ENCODE measurements at places on chromosomes 1 and 21.

- DNase-seq: no peak
These were observed 6.2 kb downstream of the MACF1 start for GRCh38 chr1:39210649-39211048.

- DNase-seq: no peak
These were observed 42.4 kb upstream of the TENT5C start for GRCh38 chr1:117563492-117563875.

DNA sequence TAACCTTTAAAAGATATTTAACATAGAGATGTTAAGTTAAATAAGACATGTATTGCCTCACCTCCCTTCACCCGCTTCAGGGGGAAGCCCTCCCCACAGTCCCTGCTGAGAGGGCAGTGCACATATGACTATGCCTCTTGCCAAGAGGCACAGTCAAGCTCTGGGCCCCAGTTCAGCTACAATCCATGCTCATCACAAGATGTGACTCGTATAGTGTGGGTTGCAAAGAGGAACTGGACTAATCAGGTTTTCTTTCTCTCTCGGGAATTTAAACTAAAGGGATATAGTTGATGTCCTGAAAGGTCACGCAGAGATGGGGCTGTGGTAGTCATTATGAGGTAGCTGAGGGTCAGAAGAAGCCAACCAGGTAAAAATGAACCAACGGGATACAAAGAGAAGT, 35.6 kb downstream of the LYST start:
- DNase-seq: no peak

GRCh38 chr1:91217911-91218310, 186.7 kb downstream of the HFM1 start:
- DNase-seq: no peak

GRCh38 chr1:171084870-171085269, 5.8 kb upstream of the FMO3 start:
- DNase-seq: no peak

- DNase-seq: no peak
These were observed 88.3 kb upstream of the IPO9 start for GRCh38 chr1:201740670-201741111.

- DNase-seq: no peak
These were observed 192.2 kb downstream of the PLPP3 start for GRCh38 chr1:56387071-56387740.

DNA sequence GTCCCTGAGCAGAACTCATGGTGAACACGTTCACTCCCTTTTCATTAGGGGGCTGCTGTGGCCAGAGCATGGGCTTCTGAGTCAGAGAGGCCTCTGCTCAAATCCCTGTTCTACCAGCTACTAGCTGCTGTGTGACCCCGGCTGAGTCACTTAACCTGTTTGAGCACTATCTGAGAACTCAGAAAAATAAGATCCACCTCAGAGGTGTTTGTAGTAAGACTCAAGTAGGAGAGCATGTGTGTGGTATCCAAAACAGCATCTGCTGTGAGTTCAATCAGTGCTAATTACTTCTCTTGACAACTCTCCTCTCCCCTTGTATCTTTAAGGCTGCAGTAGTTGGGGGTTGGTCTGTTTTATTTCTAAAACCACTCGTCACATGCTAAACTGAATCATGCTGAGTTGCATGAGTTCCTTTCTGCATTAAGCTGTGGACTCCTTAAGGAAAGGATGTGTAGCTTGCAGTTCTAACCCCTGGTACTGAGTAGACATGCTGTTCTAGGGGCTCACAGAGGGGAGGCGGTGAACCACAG, 39.7 kb upstream of the JUN start:
- DNase-seq: no peak

DNA sequence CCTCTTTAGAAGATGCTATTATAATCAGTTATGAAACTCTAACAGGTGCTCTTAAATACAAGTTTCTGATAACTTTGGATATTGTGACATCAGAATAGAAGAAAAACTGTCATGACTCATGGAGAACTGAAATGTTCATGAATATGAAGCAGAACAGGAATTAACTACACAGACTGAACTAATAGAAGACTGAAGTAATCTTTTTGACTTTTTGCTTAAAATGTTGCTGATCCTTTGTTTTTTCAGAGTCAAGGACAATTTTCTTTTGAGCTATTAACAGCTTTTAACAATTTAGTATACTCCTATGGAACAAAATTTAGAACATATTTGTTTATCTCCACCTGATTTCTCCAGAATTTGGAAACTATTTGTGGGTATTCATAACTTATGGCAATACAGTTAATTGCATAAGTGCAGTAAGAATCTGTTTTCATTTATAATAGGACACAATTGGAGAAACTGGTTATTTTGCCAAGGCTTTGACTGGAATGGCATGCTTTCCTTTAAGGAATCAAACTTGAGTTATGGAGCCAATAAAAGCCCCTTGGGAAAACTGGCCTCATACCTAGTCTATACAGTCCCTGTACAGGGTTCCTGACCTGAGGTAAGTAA, 18.7 kb upstream of the PLA2G5 start:
- no peak for DNase-seq

GRCh38 chr1:37035014-37035691, 838 bp upstream of the GRIK3 start:
- no peak for DNase-seq

GRCh38 chr1:55446351-55446750, 231.2 kb upstream of the USP24 start:
- DNase-seq: no peak

DNA sequence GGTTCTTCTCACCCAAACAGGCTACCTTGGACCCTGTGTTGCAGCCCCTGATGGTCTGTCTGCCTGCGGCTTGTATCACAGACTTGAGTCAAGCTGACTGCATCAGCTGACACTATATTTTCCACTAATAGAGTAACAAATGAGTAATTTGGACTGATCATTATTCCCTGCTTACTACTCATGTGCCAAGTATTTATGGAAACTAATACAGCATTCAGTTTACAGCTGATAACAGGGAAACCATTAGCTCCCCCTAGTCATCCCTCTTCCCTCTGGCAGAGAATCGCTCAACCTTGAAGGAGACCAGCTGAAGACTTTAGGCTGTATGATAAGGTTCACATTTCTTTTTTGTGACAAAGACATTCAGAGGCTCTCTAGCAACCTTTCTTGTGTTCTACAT, 116.6 kb upstream of the SYT6 start:
- DNase-seq: peak; percentile 24

DNA sequence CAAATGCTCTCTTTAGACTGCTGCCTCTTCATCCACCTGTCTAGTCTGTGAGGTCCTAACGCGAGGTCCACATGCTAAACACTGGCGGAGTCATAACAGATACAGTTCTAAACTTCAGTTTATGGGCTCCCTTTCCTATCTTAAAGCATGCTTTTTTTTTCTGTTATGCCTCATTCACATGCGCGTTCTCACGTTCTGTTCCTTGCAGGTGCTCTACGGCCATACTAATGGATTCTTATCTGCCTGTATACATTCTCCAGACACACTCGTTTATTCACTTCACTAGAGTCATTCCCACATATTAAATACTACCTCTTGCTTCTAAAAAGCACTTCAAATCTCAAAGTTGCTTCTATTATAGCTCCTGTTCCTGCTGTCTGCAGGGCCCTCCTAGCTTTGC, 38.7 kb downstream of the PHC2 start:
- no peak for DNase-seq

GRCh38 chr21:42624095-42624790, 29.2 kb upstream of the PDE9A start:
- DNase-seq: no peak

DNA sequence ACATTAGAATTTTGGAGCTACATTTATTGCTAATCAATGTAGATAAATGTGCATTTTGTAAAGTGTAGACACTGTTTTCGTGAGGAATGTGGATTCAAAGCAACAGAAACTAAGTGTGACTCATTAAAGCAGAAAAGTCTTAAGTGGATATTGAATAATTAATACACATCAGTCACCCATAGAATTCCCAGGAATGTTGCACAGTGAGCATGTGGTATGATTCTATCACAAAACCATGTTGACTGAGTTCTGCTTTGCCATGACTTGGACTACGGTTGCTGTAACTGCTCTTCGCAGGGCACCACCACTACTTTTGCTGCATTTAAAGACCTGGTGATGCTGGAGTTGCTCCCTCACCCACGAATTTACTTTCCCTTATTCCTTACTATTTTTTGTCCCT, 471.8 kb downstream of the KCNT2 start:
- no peak for DNase-seq

DNA sequence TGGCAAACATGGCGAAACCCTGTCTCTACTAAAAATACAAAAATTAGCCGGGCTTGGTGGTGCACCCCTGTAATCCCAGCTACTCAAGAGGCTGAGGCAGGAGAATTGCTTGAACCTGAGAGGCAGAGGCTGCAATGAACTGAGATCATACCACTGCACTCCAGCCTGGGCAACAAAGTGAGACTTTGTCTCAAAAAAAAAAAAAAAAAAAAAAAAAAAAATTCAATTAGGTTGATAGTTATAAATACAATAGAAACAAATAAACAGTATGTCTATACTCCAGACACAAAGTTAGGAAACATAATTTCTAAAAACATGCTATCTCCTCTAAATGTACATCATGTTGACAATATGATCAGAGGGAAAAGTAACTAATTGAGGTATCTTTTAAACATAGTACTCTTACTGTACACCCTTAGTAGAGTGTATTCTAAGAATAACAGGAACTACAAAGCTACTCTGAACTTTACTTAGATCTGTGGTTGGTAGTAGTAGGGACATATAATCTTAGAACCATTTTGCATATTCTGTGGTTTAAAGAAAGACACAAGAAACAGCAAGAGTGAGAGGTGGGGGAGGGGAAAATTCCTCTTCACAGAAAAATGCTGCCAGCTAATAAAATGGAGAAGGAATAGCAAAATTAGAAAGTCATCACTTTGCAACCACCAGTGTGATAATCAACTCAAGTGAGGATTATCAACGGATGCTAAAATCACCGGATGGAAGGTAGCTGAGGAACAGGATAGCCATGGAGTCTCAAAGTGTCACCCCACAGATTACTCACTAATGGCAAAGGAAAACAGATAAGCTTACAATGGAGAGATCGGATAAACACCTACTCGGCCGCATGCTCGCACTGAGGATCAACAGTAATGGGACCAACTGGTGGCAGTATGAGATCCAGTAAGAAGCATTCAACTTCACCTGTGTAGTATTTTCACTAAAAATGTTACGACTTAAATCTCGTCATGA, 35.0 kb downstream of the MTOR start:
- DNase-seq: no peak

DNA sequence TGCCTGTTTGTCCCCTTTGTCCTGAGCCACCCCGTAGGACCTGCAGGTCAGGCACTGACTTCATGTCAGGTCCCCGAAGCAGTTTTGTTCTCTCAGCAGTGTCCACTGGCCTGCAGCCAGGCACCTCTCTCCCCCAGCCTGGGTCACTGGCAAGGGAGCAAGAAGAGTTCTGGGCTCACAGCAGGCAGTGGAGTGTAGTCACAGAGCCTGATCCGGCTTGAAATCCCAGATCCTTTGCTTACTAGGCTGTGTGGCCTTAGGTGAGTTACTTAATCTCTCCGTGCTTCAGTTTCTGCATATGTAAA, 34.2 kb downstream of the L1TD1 start:
- no peak for DNase-seq

GRCh38 chr1:59186656-59187055, 110.2 kb upstream of the FGGY start:
- DNase-seq: no peak

DNA sequence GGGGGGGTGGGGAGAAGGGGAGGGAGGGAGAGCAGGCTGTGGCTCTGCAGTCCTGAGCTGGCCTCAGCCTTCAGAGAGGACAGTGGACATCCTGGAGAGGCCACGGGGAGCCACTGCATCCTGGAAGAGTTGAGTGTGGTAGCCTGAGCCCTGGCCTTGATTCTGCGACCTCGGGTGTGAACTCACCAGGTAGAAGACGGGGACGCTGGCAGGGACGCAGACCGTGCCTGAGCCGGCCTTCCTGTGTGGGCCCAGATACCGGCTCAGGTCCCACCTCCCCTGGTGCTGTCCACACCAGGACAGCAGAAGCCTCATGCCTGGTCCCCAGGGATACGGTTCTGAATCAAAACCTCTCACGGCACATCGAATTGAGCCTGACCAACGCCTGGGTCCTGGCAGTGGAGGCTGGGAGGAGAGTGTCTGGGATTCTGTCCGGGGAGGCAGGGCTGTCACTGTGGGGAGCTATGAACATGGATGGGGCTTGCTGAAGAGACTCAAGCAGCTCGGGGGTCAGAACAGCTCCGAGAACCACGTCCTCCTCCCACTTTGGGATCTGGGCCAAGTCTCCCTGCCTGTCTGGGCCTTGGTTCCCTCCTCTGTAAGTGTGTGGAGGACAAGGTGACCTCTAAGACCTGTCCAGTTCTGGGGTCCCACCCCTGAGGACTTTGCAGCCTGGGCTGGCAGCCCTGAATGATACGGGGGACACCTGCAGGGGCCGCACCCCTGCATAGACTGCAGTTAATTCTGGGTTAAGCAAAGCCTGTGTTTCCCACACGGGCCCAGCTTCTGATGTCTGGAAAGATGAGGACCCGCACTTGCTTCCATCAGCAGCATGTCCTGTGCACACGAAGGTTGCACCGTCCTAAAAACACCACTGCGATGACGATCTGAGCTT, 30.4 kb downstream of the RRP1 start:
- DNase-seq: no peak

DNA sequence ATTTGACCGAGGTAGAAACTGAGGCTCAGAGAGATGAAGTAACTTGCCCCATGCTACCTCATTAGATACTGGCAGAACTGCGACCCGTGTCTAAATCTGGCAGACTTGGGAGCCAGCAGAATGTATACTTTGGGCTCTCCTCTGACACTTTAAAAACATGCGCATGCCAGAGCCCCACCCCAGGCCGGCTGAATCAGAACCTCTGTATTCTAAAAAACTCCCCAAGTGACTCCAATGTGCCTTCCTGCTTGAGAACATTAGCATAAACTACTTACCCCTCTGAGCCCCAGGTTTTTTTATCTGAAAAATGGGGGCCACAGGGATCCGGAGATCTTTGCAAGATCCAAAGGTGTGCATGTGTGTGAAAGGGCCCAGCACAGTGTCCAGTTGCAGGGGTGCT, 344.7 kb upstream of the USP24 start:
- DNase-seq: no peak

GRCh38 chr1:18580691-18581419, 49.8 kb upstream of the PAX7 start:
- DNase-seq: no peak

DNA sequence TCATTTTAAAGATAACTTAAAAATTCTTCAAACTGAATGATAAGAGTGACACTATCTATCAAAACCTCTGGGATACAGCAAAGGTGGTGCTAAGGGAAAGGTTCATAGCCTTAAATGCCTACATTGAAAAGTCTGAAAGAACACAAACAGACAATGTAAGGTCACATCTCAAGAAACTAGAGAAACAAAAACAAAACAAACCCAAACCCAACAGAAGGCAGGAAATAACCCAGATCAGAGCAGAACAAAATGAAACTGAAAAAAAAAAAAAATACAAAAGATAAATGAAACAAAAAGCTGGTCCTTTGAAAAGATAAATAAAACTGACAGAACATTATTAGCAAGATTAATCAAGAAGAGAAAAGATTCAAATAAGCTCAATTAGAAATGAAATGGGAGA, 6.8 kb downstream of the ODF2L start:
- DNase-seq: no peak

GRCh38 chr21:46264690-46265144, 20.7 kb downstream of the MCM3AP start:
- no peak for DNase-seq

- no peak for DNase-seq
These were observed 69.9 kb upstream of the SIPA1L2 start for GRCh38 chr1:232699814-232700213.
